ENCODE measurements at places on chromosomes 3 and 15. TPM values are rescaled to one million over a fixed set of nuclear protein-coding genes. Genes with fewer than 3 reads are reported as not detected.

PRR20G gene
- total RNA-seq, result not detected

- DNase-seq, result peak; percentile 56
These were observed 22.2 kb downstream of the MESD start for GRCh38 chr15:80967451-80967850.

DNA sequence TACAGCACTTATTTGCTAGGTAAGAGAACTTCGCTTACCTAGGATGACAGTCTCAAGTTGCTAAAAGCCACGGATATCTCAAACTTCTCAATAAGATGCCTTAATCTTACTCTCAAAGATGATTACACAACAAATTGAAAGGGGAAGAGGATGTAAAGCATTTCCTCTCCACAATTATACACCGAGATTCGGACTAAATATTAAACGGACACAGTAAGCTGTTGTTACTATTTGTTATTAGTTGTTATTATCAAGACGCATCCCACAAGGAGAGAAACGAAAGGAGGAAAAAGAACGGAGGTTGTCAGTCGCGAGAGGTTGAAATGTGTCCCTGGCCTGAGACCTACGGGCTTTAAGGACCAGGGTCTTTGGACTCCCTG is 660 bp downstream of the ZNF106 start:
- no peak for DNase-seq

PSTPIP1 gene
- 1.3 TPM for total RNA-seq

MKRN2OS gene
- not detected for total RNA-seq

RGMA gene
- 34.3 TPM for total RNA-seq

DNA sequence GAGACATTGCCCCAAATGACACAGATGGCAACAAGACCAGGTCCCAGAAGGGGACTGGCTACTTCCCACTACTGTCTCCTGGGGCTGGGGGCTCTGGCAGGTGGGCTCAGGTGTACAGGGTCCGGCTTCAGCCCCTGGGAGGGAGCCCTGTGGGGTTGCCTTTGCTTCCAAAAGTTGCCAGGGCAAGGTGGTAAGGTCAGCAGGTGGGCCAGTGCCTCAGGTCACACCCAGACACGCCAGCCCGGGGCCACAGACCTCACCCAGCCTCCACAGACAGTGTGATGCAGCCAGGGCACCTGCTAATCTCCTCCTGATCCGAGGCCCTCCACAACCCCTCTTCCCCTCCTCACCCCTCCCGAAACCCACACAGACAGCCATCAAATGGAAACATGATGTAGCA is 7.5 kb downstream of the OXTR start:
- peak; percentile 7 for DNase-seq

GCSAM gene
- not detected for total RNA-seq

GRCh38 chr15:78878356-78878755 is 5.7 kb downstream of the MORF4L1 start:
- no peak for DNase-seq

DNA sequence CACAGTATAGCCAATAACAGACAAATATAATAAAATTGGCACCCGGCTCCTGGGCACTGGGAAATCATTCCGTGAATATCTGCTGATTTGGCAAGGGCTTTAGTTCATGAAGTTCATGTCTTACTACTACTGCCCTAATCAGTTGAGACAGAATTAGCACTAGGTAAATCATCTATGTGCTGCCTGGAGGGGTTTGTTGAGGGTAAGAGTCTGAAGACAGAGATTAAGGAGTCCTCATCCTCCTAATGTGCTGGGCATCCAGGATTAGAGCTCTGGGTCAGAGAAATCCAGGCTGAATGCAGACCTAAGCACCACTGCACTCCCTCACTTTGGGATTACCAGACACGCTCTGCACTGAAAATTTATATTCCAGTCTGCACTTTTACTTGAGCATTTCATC is 2.0 kb downstream of the SAMD7 start:
- no peak for DNase-seq

DNA sequence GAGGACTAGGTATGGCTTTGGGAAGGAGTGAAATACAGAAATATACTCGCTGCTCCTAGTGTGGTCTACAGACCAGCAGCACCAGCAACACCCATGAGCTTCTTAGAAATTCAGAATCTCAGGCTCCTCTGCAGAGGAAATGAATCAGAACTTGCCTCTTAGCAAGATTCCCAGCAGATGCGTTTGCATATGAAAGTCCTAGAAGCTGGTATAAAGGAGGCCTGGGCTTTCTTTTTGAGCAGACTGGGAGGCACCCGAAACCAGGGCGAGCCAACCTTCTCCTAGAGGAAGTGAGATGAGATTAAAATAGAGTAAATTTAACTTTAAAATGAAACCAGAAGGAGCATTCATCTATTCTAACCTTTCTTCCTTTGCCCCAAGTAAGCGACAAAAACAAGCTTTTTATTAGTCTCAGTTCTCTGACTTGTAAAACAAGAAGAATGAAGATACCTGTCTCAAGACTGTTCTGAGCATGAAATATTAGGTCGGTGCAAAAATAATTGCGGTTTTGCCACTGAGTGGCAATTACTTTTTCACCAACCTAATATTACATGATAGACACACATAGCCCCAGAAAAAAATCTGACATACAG is 140.0 kb downstream of the PDZRN3 start:
- peak; percentile 43 for DNase-seq

MYZAP gene
- total RNA-seq, result 0.81 TPM

MOBP gene
- 1.0 TPM for total RNA-seq

DNA sequence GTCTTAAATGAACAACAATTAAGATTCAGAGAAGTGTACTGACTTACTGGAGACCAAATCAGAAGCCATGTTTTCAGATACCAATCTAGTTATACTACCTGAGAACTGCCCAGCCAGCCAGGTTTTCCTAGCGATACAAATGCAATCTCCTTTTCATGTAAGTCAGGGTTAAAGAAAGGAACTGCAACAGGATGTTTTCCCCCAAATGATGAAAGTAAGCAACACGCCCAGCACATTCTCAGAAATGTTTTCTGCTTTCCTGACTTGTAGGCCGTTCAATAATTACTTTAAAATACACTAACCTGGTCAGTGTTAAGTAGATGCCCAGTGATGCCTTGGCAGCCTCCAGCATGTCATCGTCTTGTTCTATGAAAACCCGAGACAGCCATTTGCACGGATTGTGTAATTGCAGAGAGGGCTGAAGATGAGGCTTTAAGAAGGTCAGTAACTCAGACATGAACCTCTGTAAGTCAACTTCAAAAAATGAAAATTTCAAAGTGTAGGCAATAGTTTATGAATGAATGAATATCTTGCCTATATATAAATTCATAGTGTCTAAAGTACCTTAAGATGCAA is 30.3 kb downstream of the LINS1 start:
- no peak for DNase-seq

- DNase-seq, result no peak
These were observed 76.1 kb downstream of the FAM174B start for GRCh38 chr15:92579486-92579885.

TGM5 gene
- not detected for total RNA-seq

- no peak for DNase-seq
These were observed 35.9 kb downstream of the UNC13C start for GRCh38 chr15:54014067-54014655.

DNA sequence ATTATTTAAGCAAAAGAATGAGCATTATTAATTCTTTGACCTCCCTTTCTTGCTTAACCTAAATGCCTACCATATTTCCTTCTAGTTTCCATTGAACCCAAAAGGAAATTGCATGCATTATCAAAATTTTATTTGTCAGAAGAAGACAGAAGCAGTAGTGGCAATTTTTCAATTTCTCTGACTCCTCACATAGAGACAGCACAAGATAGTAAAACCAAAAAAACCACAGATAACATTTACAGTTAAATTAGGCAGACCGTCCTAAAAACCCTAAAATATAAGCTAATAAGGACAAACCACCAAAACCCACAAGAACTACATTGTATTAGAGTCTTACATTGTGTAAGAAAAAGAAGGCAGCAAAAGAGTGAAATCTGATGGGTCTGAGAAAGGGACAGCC is 27.1 kb downstream of the GOLGB1 start:
- DNase-seq, result no peak

DNA sequence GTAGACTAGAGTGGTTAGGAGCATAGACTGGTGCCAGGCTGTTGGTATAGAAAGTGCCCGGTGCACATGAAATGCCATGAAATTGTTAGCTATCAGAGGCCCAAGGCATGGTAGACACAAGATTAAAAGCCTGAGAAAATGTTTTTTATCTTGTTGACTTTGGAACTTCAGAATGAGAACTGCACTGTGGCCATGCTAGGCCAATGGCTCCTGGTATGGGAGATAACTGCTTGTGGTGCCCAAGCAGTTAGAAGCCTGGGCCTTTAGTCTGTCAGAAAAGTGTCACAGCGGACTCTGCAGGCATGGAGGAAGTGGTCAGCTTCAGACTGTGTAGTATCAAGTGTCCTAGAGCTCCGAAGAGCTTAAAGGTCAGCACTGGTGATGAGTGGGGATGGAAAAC is 11.9 kb downstream of the FYCO1 start:
- no peak for DNase-seq

CLDN16 gene
- total RNA-seq, result 0.96 TPM

- DNase-seq, result no peak
These were observed 29.7 kb downstream of the AMOTL2 start for GRCh38 chr3:134344560-134344959.

GRCh38 chr15:93029214-93029835 is 59.7 kb downstream of the RGMA start:
- DNase-seq, result peak; percentile 59

- no peak for DNase-seq
These were observed 29.5 kb downstream of the SYNM start for GRCh38 chr15:99134317-99134821.

GRCh38 chr3:30713885-30714503 is 107.6 kb downstream of the TGFBR2 start:
- DNase-seq, result no peak

GRCh38 chr3:185851046-185851445 is 26.2 kb upstream of the IGF2BP2 start:
- DNase-seq, result no peak

DUOXA1 gene
- total RNA-seq, result not detected

DNA sequence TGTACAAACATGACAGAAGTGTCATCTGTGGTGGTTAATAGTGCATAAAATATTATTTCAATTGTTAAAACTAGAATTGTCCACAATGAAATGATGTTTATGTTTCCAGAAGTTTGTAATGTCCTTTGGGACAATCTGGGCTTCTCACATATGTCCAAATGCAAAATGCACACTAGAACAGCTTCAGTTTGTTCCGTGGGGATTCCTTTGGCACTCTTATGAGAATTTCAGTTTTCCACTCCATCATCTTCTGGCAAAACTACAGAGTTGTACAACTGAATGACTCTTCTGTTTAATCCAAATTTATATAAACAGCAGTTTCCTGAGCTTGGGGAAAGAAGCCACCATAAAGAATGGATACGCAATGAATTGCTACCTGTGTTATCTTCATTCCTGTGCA is 2.0 kb upstream of the OR5H6 start:
- DNase-seq, result no peak

- DNase-seq, result no peak
These were observed 14.4 kb upstream of the WNT7A start for GRCh38 chr3:13894096-13894806.

ESYT3 gene
- 10.9 TPM for total RNA-seq

RNU5B-1 gene
- total RNA-seq, result not detected

ZPLD1 gene
- total RNA-seq, result not detected

AADACL2 gene
- total RNA-seq, result not detected

DNA sequence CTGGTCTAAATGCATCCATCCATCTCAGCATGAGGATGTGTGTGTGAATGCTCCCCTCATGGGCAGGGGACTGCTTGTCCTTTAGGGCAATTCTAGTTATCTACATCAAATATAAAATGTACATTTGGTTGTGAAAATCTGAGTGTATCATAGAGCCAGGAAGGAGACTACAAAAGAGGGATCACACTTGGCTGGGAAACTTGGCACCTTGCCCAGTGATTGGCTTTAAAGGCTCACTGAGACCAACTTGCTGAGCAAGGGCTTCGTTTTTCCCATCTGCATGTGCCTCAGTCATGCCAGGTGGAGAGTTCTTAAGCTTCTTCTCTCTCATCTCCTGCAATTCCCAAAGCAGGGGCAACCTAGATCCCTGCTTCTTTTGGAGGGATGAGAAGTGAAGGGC is 5.2 kb downstream of the CAPN3 start:
- DNase-seq, result no peak

AHSG gene
- total RNA-seq, result not detected

DNA sequence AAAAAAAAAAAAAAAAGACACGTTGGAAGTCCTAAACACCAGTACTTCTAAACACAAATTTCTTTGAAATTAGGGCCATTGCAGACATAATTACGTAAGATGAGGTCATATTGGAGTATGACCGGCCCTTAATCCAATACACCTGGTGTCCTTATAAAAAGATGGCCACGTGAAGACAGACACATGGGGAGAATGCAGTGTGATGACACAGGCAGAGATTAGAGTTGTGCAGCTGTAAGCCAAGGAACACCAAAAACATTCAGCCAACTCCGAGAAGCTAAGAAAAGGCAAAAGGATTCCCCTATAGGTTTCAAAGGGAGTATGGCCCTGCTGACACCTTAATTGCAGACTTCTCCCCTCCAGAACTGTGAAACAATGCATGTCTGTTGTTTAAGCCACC is 379.0 kb upstream of the PDZRN3 start:
- DNase-seq, result no peak

- peak; percentile 20 for DNase-seq
These were observed 11.8 kb downstream of the AAGAB start for GRCh38 chr15:67242708-67243111.

DNA sequence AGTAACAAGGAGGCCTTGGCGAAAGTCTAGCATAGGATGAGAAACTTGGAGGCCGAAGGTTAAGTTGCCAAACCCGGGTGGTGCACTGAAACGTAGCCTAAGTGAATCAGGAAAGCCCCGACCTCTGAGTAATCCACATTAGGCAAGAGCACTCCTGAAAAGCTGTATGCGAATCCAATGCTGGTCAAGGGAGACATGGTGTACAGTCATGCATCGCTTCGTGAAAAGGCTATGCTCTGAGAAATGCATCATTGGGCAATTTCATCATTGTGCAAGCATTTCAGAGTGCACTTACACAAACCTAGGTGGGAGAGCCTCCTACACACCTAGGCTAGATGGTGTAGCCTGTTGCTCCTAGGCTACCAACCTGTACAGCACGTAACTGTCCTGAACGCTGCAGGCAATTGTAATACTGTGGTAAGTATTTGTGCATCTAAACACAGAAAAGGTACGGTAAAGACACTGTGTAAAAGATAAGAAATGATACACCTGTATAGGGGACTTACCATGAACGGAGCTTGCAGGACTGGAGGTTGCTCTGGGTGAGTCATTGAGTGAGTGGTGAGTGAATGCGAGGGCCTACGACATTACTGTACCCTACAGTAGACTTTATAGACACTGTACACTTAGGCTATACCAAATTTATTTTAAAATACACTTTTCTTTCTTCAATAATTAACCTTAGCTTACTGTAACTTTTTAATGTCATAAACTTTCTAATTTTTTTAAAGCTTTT is 222.5 kb downstream of the SHQ1 start:
- no peak for DNase-seq

GRCh38 chr15:100114571-100114970 is 227.2 kb downstream of the ADAMTS17 start:
- DNase-seq, result peak; percentile 56

MUC13 gene
- 0.04 TPM for total RNA-seq

AGBL1 gene
- not detected for total RNA-seq

FANCD2OS gene
- not detected for total RNA-seq

DAZL gene
- 2.4 TPM for total RNA-seq

Measured in H7 (cell line).